ENCODE measurements at places on chromosomes 5 and 9.
A peak's percentile ranks its signal among the peaks of the same experiment; 100 is the strongest.

DNA sequence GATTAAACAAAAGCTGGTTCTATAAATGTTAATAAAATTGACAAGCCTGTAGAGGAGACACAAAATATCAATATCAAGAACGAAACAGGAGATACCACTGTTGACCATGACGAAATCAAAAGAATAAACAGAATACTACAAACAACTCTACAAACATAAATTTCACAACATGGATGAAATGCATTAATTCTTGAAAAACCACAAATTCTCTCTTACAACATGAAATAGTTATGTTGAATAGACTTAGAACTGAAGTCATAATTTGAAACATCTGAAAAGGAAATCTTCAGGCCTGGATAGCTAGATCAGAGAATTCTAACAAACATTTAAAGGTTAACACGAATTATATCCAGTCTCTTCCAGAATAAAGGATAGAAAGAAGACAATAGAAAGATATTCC lies 6.9 kb upstream of the SPATA31C1 start:
- DNase-seq: no peak

GRCh38 chr5:68954618-68954910 lies 139.2 kb upstream of the SLC30A5 start:
- DNase-seq: no peak

GRCh38 chr9:111099199-111100008 lies 61.1 kb upstream of the LPAR1 start:
- DNase-seq: no peak

- no peak for DNase-seq
Measured at GRCh38 chr5:141488591-141489561, at the start of gene PCDHGC5. Gene PCDHGC5, plus strand, starts transcription at chr5:141489081. Its CDS starts 160 bp downstream, at chr5:141489241.

DNA sequence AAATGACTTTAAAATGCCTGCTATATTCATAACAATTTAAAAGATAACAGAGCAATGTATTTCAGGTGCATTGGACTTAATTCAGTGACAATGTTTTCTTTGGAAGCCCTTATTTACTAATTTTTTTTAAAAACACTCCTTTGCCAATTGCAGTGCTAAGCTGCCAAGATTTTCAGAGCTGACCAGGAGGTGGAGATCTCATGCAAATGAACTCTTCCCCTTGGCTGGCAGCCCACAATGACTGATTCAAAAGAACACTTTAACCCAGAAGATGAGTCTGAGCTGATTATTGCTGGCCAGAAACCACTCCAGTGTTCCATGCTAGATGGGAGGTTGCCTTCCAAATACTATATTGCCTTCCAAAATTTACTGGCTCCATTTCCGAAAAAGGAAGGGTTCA lies 128.3 kb upstream of the CCNH start:
- peak; percentile 11 for DNase-seq

- DNase-seq: no peak
Measured at GRCh38 chr5:169157064-169157463, 143.9 kb downstream of the SLIT3 start.

DNA sequence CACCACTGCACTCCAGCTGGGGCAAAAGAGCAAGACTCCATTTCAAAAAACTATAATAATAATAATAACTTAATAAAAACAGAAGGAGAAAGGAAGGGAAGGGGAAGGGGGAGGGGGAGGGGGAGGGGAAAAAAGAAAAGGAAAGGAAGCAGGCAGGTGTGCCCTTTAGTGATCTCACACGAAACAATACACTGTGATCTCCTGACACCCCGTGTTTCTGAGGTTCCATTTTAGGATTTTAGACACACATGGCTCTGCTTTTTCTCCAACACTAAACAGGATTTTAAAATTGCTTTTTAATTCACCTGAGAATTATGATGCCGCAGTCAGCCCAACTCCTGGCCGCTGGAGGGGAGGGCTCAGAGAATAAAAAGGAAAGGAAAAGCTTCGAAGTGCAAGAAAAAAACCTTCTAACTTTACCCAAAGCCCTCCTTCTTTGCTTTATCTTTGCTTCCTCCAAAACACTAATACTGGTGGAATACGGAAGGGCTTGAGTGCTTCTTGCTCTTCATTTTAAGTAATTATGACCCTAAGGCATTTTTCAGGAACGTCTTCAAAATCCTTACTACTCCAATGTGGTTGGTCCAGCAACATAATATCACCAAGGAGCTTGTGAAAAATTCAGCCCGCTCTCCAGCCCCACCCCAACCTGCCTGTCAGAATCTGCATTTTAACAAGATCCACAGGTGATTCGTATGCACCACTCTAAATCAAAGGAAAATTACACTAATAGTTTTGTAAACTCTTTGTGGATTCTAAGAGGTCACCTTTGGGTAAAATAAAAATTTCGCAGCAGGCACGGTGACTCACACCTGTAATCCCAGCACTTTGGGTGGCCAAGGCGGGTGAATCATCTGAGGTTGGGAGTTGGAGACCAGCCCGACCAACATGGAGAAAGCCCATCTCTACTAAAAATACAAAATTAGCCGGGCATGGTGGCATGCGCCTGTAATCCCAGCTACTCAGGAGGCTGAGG lies 66.0 kb downstream of the MYO10 start:
- no peak for DNase-seq

DNA sequence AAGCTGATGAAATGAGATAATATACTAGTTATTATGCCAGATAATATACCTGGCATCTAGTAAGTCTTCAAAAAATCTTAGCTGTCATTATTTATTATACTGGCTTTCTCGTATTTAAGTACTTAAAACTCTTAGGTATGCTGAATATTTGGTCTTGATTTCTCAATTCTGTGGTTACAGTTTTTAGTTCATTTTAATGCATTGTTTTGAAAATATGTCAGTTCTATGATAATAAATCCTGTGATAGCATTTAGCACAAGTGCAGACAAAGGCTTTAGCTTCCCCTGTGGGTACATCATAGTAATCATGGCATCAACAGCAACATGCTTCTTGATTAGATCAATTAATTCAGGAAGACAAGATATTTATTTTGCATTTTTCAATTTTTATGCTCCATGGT lies 133.0 kb downstream of the SMC2 start:
- no peak for DNase-seq

DNA sequence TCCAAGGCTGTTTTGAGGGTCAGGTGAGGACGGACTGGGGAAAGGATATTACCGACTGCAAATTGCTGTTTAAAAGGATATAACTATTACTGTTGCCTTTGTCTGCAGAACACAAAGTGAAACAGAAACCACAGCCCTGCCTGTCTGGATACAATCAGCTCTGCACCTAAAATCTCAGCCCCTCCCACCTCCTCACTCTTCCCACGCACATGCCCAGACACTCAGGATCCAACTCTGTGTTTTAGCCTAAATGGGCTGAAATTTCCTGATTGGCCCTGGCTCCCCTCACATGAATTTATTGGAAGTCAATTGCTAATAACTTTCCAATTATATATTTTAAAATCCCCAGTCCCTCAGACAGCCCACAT lies 176.3 kb upstream of the PPP1R26 start:
- DNase-seq: no peak

- no peak for DNase-seq
Measured at GRCh38 chr9:81686614-81687520, 2.5 kb downstream of the TLE1 start.

GRCh38 chr5:82881571-82882174 lies 195.5 kb downstream of the TMEM167A start:
- no peak for DNase-seq

DNA sequence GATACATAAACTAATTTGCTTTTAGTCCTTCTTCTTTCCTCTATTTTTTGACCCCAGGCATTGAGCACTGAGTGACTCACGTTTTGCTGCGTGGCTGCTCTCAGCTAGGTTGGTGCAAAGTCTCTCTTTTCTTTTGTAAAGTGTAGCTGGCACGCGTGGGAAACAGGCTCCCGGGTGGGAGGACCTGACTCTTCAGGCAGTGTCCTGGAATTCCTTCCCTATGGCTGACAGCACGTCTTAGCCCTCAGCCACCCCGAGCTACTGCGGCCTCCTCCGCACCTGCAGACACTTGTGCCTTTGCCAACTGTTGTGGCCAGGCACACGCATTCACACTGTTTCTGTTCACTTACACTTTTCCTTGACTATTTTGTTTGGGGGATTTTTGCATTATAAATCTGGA lies 877 bp upstream of the SCGB3A1 start:
- DNase-seq: no peak

DNA sequence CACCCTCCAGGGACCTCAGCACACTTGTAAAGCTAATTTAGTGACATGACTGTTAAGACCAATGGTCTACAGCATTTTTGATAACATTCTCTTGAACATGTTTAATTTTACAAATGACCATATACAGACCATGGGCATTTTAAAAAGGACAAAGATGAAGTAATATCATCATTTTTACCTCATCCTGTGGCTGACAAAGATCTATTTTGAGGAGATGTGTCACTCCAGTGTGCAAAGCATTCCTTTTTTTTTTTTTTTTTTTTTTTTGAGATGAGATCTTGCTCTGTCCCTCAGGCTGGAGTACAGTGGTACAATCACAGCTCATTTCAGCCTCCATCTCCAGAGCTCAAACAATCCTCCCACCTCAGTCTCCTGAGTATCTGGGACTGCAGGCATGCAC lies 118.2 kb upstream of the TBC1D2 start:
- DNase-seq: no peak

- no peak for DNase-seq
Measured at GRCh38 chr9:109245310-109245897, 75.5 kb downstream of the EPB41L4B start.

DNA sequence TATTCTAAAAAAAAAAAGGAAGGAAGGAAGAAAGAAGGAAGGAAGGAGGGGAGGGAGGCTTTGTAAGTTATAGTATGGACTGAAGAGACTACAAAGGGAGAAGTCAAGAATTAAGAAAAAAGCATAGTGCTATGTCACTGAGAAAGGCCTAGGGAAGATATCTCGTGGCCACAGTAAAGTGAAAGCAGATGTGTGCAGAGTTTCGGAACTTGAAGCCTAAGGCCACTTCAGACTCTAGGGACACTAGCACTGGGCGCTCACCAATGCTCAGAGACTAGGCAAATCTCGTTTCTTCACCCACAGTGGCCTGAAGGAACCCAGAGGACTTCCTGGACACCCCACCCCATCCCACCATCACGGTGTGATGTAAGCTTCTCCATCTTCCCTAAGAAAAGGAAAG lies 181.4 kb upstream of the TRPM3 start:
- DNase-seq: no peak

Data from iPS DF 6.9 (cell line).